HEK293T (cell line): ENCODE measurements at places on chromosomes 16 and 17.

GRCh38 chr16:66103211-66103610 lies 263.3 kb upstream of the CDH5 start:
- DNase-seq, result no peak

DNA sequence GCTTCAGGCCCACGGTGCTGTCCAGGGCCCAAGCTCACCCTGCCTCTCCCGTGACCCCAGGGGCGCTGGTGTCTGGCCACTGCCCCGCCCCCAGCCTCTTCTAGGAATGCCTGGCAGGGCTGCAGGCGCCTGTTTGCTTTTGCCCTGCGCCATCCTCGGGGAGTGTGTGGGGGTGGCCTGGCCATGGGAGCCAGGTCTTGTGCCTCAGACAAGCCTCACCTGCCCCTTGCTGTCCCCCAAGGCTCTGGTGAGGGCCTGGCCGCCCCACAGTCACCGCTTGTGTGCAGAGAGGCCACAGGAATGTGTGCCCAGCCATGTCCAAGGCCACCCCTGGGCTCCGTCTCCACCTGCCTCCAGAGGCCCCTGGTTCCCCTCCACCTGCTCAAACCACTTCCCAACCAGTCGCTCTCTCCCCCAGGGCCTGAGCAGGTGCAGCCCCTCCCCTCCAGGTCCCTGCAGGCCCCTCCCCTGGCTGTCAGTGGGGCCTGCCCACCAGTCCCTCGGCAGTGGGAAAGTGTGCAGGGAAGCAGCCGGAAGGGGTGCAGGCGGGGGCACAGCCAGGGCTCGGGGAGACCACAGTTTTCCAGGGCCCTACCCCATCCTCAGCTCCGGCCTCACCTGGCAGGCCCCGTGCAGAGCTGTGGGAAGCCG lies 841 bp upstream of the IGFALS start:
- no peak for DNase-seq

DNA sequence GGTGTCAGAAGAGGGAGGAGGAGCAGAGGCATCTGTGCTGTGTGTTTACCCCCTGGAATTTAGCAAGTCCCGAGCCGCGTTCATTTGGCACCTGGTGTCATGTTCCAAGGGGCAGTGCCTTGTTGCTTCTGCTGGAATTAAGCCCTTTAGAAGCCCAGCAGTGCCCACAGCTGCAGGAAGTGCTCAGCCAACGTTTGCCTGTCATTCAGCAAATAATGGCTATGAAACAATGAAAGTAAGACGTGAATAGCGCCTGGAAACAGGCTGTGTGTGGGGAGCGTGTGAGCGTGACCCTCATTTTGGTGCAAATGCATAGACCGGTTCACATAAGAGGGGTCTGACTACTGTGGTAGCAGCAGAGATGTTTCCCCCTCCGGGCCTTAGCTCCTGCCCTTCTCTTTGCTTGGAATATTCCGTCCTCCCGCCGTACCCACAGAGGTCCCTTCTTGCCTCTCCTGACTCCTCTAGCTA lies 5.8 kb upstream of the ATP2C2 start:
- DNase-seq, result no peak

- no peak for DNase-seq
These were observed 44.0 kb upstream of the IRF8 start for GRCh38 chr16:85854935-85855334.

DNA sequence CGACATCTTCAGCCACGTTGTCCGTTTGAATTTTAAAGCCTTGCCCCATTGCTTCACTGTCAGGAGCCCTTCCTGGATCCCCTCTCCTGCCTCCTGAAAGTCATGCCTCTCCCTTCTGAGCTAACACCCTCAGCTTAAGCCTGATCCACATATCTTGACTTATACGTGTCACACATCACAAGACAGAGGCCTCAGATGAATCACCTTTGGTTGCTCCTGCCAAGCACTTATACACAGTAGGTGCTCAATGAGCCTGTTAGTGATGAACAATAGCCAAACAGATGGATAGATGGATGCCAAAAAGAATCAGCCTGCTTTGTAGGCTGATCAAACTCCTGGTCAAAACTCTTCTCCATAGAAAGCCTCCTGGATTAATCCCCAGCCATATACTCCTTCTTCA lies 31.8 kb downstream of the PITPNM3 start:
- no peak for DNase-seq

DNA sequence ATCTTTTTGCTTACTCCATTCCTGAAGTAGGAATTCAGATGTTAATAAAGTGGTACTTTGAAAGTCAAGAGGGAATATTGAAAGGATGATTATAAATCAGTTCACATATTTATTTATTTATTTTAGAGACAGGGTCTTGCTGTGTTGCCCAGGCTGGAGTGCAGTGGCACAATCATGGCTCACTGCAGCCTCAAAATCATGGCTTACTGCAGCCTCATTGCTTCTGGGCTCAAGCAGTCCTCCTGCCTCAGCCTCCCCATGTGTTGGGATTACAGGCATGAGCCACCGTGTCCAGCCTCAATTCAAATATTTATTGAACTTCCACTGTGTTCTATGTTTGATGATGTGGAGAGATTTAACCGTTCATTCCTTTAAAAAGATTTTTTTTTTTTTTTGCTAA lies 6.6 kb downstream of the NDEL1 start:
- no peak for DNase-seq

- no peak for DNase-seq
These were observed 147.5 kb downstream of the KCNJ12 start for GRCh38 chr17:21523497-21524210.

GRCh38 chr17:68611353-68612208 lies 10.4 kb upstream of the FAM20A start:
- DNase-seq, result no peak

- DNase-seq, result no peak
These were observed 8.0 kb upstream of the HEXD start for GRCh38 chr17:82410014-82410716.

DNA sequence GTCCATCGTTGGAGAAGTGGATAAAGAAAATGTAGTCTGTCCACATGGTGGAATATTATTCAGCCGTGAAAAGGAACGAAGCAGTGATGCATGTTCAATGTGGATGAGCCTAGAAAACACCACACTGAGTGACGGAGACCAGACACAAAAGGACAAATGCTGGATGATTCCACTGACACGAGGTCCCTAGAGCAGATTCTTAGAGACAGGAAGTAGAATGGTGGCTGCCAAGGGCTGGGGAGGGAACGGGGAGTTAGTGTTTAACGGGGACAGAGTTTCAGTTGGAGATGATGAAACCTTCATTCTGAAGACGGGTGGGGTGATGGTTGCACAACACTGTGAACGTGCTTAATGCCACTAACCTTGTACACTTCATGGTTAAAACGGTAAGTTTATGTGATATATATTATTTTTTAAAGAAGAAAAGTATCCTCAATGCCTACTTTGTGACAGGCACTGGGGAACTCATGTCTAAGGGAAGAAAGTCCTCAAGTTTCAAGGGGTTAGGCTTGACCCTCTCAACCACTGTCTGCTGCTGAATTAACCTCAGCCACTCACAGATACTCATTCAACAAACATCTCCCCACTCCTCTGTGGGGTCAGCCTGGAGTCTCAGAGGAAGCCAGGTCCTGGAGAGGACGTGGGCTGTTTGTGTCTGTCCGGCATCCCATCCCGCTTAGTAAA lies 17.6 kb downstream of the C16orf74 start:
- no peak for DNase-seq

DNA sequence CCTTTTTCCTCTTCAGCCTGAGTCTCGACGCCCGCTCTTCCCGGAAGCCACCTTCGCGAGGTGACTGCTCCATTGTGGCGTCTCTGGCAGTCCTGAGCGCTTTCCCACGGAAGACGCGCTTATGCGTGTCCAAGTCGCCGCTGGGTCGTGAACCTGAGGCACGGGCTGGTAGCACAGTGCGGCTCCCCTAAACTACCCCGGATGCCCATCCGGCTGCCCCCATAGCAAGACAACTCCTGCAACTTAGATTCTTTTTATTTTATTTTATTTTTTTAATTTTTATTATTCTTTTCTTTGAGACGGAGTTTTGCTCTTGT lies 2.1 kb upstream of the ESRP2 start:
- DNase-seq, result no peak

GRCh38 chr17:35605678-35606077 lies 18.6 kb downstream of the AP2B1 start:
- DNase-seq, result no peak

DNA sequence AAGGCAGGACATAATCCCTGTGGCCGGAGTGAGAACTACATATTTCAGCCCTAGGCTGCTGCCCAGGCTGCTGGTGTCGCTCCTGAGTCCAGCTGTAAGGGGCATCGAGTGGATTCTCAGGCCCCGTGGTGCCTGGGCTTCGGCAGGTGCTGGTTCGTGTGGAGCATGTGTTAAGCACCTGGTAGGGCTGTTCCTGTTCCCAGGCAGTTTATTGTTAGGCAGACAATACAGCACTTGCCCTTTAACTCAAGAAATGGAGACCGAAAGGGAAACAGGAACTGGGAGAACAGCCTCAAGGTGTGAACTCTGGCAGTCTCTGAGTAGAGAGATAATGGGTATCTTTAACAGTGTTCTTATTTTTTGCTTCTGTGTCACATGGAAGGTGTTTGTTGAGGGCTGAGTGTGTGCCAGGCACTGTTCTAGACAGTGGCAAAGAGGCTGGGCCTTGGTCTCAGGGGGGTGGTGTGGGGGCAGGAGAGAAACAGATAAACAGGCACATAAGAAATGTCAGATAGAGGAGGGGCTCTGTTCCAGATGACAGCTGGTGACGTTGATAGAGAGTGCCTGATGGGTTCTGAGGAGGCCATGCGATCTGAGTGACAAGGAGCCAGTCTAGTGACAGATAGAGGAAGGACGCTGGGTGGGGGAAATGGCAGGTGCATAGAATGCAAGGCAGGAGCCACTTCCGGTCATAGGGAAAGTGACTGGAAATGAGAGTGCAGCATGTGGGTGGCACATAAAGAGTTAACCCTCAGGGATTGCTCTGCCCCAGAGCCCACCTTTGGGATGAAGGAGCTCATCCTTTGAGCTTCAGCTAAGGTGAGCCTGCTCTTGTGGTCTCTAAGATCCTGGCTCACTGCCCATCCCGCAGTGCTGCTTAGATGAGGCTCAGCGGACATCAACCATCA lies 33.8 kb downstream of the EPN2 start:
- DNase-seq, result no peak

DNA sequence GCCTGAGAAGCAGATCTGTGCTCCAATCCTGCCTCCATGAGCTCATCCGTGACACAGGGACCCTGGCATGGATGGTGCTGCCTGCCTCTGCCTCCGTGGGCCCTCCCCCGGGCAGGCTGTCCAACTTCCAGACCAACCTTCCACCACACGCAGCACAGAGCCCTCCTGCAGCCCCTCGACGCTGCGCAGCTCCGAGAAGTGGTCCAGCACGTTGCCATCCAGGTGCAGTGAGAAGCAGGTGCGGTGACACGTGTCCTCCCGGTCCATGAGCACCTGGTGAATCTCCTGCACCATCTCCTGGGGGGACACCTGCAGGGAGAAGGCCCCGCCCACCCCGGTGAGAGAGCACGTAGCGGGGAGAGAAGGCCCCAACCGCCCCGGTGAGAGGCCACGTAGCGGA lies 8.4 kb downstream of the CLUH start:
- no peak for DNase-seq

GRCh38 chr16:87982581-87983041 lies 31.4 kb downstream of the BANP start:
- DNase-seq, result no peak

- DNase-seq, result peak; percentile 72
These were observed 17.9 kb downstream of the LIG3 start for GRCh38 chr17:34998205-34998604.
